ENCODE measurements at places on chromosomes 5 and 9. TPM values are rescaled to one million over a fixed set of nuclear protein-coding genes. Genes with fewer than 3 reads are reported as not detected.

Gene NUTM2G
- total RNA-seq, result not detected

Gene TLX3
- not detected for total RNA-seq

Gene FOXD4L4
- total RNA-seq, result not detected

Gene TRIO
- 337 TPM for total RNA-seq

Gene FAM221B
- total RNA-seq, result not detected

- no peak overlapping the region for H3K4me3 ChIP-seq
- no peaks in the 10 kb centered on the region for H3K4me1 ChIP-seq
- no peak for DNase-seq
- no peak overlapping the region for H3K27ac ChIP-seq
- no peaks in the 10 kb centered on the region for H3K36me3 ChIP-seq
Measured at GRCh38 chr5:154141745-154142221, 48.8 kb upstream of the GALNT10 start.

- no peak overlapping the region for H3K27ac ChIP-seq
- no peak for DNase-seq
- H3K4me3 ChIP-seq, result no peak overlapping the region
- no peaks in the 10 kb centered on the region for H3K27me3 ChIP-seq
- no peaks in the 10 kb centered on the region for H3K36me3 ChIP-seq
Measured at GRCh38 chr5:175778951-175779503, 92.4 kb upstream of the CPLX2 start.

DNA sequence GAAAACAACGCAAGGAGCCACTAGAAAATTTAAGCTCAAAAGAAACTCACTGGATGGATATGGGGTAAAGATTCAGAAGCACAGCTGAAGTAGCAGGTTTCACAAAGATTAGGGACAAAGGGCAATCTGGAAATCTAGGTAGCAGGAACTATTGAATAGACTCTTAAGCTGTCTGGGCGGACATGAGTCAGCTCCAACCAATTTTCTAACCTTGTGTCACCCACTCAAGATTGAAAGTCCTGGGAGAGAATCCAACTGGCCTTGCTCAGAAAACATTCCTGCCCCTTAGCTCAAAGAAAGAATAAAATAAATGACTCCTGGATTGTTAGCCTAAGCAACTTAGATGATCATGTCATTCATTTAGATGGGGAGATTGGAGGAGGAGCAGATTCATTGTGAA, 69.2 kb downstream of the STK32A start:
- no peak for DNase-seq
- H3K27me3 ChIP-seq, result no peaks in the 10 kb centered on the region
- H3K36me3 ChIP-seq, result no peaks in the 10 kb centered on the region
- H3K4me3 ChIP-seq, result no peak overlapping the region

DNA sequence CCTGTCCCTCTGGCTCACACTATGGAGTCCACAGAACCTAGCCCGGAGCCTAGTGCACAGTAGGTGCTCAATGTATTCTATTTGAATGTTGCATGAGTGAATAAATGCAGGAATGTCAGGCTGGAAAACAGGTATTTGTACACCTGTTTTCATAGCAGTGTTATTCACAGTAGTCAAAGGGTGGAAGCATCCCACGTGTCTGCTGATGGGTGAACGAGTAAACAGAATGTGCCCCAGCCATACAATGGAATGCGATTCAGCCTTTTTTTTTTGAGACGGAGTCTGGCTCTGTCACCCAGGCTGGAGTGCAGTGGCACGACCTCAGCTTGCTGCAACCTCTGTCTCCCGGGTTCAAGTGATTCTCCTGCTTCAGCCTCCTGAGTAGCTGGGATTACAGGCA, 31.5 kb upstream of the IER5L start:
- H3K4me3 ChIP-seq, result no peak overlapping the region
- no peak for DNase-seq
- no peak overlapping the region for H3K27ac ChIP-seq
- H3K4me1 ChIP-seq, result no peaks in the 10 kb centered on the region

GRCh38 chr5:174736331-174736721, 11.9 kb downstream of the MSX2 start:
- DNase-seq, result no peak
- H3K4me3 ChIP-seq, result no peak overlapping the region
- H3K4me1 ChIP-seq, result no peaks in the 10 kb centered on the region
- H3K27ac ChIP-seq, result no peak overlapping the region

- DNase-seq, result no peak
- no peaks in the 10 kb centered on the region for H3K27me3 ChIP-seq
- no peaks in the 10 kb centered on the region for H3K36me3 ChIP-seq
- H3K27ac ChIP-seq, result no peak overlapping the region
- no peaks in the 10 kb centered on the region for H3K4me1 ChIP-seq
- H3K4me3 ChIP-seq, result no peak overlapping the region
Measured at GRCh38 chr5:55657443-55657842, 54.7 kb downstream of the SLC38A9 start.

GRCh38 chr9:22050924-22051323, 41.8 kb upstream of the CDKN2B start:
- no peaks in the 10 kb centered on the region for H3K27me3 ChIP-seq
- no peaks in the 10 kb centered on the region for H3K36me3 ChIP-seq
- no peak overlapping the region for H3K4me3 ChIP-seq

- no peak for DNase-seq
- H3K4me1 ChIP-seq, result peaks cover 13% of the 10 kb centered on the region
- no peaks in the 10 kb centered on the region for H3K36me3 ChIP-seq
- no peak overlapping the region for H3K4me3 ChIP-seq
- no peak overlapping the region for H3K27ac ChIP-seq
Measured at GRCh38 chr9:91188719-91189590, 172.8 kb downstream of the AUH start.

- no peaks in the 10 kb centered on the region for H3K4me1 ChIP-seq
- no peak for DNase-seq
- H3K4me3 ChIP-seq, result no peak overlapping the region
- no peak overlapping the region for H3K27ac ChIP-seq
- no peaks in the 10 kb centered on the region for H3K27me3 ChIP-seq
Measured at GRCh38 chr9:90428517-90428916, 214.1 kb downstream of the DIRAS2 start.

DNA sequence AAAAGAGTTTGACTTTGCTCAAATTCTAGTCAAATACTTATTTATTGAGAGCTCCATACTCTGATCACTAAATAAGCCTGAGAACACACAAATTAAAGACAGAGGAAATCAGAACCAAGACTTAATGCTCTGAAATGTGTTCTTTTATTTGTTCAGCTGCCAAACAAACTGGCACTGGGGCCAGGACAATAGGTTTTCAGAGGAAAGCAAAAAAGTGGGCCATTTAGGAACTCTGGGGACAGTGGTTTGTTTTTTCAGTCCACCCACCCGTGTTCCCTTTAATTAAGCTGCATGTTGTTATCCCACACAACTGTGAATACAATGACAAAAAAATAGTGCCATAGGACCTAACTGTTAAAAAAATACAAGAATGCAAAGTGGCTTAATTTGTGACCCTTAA, 95.4 kb upstream of the RETREG1 start:
- H3K27me3 ChIP-seq, result no peaks in the 10 kb centered on the region
- H3K4me1 ChIP-seq, result peaks cover 3% of the 10 kb centered on the region
- H3K4me3 ChIP-seq, result no peak overlapping the region
- H3K27ac ChIP-seq, result no peak overlapping the region
- no peaks in the 10 kb centered on the region for H3K36me3 ChIP-seq
- DNase-seq, result no peak

DNA sequence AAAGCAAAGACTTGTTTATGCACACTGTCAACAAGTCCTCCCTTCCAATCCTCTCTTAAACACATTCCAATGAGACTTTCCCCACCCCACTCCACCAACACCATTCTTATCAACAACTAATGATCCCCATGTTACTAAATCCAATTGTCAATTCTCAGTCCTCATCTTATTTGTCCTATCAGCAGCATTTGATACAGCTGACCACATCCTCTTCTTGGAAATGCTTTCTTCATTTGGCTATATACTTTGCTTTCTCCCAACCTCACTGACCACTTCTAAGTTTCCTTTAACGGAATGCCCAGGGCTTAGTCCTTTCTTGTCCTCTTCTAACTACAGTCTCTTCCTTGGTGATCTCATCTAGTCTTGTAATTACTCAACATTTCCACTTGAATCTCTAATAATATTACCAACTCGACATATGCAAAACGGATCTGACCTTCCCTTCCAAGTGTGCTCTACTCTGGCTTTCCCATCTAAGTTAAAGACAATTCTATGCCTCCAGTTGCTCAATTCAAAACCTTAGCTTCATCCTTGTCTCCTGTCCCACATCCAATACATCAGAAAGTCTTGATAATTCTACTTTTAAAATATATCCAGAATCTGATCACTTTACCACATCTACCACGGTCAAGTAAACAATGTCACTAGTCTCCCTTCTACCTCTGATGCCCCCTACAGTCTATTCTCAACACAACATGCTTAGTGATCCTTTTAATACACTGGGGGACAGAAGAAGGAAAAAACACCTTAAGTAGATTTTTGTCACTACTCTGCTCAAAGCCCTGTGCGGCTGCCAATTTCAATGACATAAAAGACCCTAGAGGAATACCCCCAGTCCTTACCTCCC, 25.5 kb downstream of the AGTPBP1 start:
- H3K4me1 ChIP-seq, result no peaks in the 10 kb centered on the region
- no peaks in the 10 kb centered on the region for H3K27me3 ChIP-seq

DNA sequence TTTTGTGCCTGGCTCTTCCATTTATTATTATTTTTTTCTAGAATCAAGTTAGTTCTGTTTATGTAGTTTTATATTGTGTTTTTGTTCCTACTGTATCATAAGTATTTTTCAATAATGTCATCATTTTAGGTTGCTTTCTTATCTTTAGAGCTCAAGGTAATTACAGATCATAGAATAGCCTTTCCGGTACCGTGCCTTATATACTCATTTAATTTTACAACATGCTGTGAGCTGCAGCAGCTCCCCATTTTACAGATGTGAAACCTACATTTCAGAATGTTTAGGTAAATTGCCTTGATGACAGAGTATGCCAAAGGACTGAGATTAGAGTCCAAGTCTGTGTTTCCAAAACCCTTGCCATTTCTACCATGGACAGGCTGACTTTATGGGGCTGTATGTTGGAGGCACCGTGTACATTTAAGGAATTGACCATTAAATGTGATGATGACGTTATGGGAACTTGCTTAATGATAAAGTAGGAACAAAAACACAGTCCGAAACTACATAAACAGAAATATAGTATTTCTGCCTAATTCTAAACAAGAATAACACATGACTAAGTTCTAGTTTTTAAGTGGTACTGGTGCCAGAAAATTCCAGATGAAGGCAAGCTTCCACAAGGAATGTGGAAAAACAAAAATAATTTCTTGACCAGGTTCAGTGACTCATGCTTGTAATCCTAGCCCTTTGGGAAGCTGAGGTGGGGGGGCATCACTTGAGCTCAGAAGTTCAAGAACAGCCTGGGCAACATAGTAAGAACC, 97.7 kb downstream of the IQGAP2 start:
- H3K4me1 ChIP-seq, result no peaks in the 10 kb centered on the region
- no peak overlapping the region for H3K27ac ChIP-seq
- no peaks in the 10 kb centered on the region for H3K36me3 ChIP-seq
- no peak for DNase-seq
- H3K4me3 ChIP-seq, result no peak overlapping the region
- no peaks in the 10 kb centered on the region for H3K27me3 ChIP-seq

GRCh38 chr5:56175488-56175887, 57.6 kb downstream of the ANKRD55 start:
- no peak overlapping the region for H3K27ac ChIP-seq
- DNase-seq, result no peak
- no peaks in the 10 kb centered on the region for H3K36me3 ChIP-seq
- H3K27me3 ChIP-seq, result no peaks in the 10 kb centered on the region

DNA sequence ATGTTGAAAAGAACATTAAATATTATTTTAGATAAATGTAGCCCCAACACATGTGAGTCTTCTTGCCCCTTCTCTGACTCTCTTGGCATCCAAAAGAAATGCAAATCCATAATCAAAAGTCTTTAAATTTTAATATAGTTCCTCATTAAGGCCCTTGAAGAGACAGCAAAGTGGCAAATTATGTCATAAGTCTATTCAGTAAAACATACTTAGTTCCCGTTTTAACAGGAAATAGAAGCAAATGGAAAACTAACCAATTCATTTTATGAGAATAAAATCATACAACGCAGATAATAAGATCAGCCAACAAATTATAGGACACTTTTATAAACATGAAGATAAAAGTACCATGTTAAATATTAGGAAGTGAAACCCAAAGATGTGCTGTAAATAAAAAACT, 20.1 kb upstream of the IFNB1 start:
- H3K27me3 ChIP-seq, result no peaks in the 10 kb centered on the region
- no peak for DNase-seq
- H3K36me3 ChIP-seq, result no peaks in the 10 kb centered on the region
- H3K4me1 ChIP-seq, result no peaks in the 10 kb centered on the region
- H3K27ac ChIP-seq, result no peak overlapping the region

DNA sequence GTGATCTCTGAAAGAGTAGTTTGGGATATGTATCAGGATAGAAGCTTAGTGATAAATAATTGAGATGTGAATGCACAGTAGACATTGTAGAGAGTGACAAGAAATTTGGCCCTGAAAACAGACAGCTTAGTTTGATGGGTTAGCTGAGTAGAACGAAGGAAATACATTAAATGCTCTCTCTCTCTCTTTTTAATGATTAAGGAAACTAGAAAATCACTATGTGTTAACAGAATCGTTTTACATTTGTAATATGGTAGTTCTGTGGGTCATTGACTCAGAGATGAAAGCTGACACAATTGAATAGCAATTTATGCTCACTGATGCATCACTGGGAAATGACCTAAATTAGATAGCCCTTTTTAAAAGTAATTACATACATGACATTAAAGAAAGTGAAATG, 739.8 kb upstream of the PTPRD start:
- no peaks in the 10 kb centered on the region for H3K27me3 ChIP-seq
- no peak for DNase-seq
- no peaks in the 10 kb centered on the region for H3K4me1 ChIP-seq
- no peaks in the 10 kb centered on the region for H3K36me3 ChIP-seq

Measured in tibial nerve (tissue), 4 donors.